ENCODE measurements at places on chromosomes 6 and 20. TPM values are rescaled to one million over a fixed set of nuclear protein-coding genes. Genes with fewer than 3 reads are reported as not detected.

Gene SCRT2
- polyA plus RNA-seq = 0.36 TPM

Gene CFAP61
- 12.1 TPM for polyA plus RNA-seq

Gene SLC17A1
- polyA plus RNA-seq = not detected

Gene MCCD1
- not detected for polyA plus RNA-seq

Gene RIMS4
- polyA plus RNA-seq = 0.04 TPM

Gene LY6G6D
- polyA plus RNA-seq = not detected

Gene RIN2
- polyA plus RNA-seq = 5.1 TPM

Gene TNF
- polyA plus RNA-seq = not detected

Gene ELOVL2
- 9.4 TPM for polyA plus RNA-seq

Gene AURKA
- polyA plus RNA-seq = 3.5 TPM

Gene GLP1R
- polyA plus RNA-seq = not detected

Gene NMBR
- polyA plus RNA-seq = 1.1 TPM

Gene NOTCH4
- polyA plus RNA-seq = 1.3 TPM

Gene ME1
- 90.1 TPM for polyA plus RNA-seq

Gene PDYN
- polyA plus RNA-seq = not detected

Gene PRPH2
- 6.2 TPM for polyA plus RNA-seq

Gene PNPLA1
- not detected for polyA plus RNA-seq

Gene TOMM6
- 535 TPM for polyA plus RNA-seq

Gene GINS1
- not detected for polyA plus RNA-seq

Gene ARFGEF3
- 10.4 TPM for polyA plus RNA-seq

Data from Purkinje cell (primary cell).